Smooth muscle cell of the pulmonary artery (primary cell): ENCODE measurements at places on chromosomes 4 and X. TPM values are rescaled to one million over a fixed set of nuclear protein-coding genes. Genes with fewer than 3 reads are reported as not detected.

GPC3 gene
- total RNA-seq: 0.56 and 19.5 TPM in 2 replicates

HNRNPD gene
- total RNA-seq: 26.0 and 27.5 TPM in 2 replicates

SYNPO2 gene
- 43.4 and 56.6 TPM in 2 replicates for total RNA-seq

CXCL8 gene
- total RNA-seq: 23.3 and 132 TPM in 2 replicates

ZNF630 gene
- total RNA-seq: 1.2 and 2.9 TPM in 2 replicates

ZNF185 gene
- 4.8 and 10.7 TPM in 2 replicates for total RNA-seq

GYPE gene
- total RNA-seq: 0.43 and 2.1 TPM in 2 replicates

ITM2A gene
- 0.72 TPM in 1 of 2 replicates, not detected in the other for total RNA-seq
